ENCODE measurements at places on chromosomes 7 and 10.

DNA sequence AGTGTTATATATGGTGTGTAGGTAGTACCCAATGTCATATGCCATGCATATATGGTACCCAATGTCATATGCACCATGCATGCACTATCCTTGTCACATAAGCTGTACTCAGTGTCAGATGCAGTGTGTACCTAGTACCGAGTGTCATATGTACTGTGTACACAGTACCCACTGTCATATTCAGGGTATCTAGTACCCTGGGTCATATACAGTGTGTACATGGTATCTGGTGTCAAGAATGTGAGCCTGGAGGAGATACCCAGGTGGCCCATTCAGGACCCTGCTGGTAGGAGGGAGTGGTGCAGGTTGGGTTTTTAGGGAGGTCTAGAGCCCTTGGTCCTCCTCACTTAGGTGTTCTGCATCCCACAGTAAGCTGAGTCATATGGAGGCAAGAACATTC lies 1.8 kb downstream of the ZMYND11 start:
- peak; percentile 43 for DNase-seq

DNA sequence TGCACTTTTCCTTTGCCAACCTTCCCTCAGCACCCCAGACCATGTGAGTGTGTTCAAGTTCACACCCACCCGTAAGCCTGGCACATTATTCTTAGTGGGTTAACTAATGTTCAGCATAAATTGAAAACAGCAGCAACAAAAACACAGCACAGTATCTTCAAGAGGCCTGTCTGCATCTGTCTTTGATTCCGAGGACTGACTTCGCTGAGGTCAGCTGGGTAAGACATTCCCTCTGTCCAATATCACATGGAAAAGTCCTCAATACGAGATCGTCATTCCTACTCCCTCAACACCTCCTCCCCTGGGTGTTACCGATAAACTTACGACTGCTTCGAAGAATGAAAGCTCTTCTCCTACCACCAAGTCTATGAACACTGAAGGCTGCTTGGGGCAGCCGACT lies 218.8 kb downstream of the SFMBT2 start:
- DNase-seq, result no peak

DNA sequence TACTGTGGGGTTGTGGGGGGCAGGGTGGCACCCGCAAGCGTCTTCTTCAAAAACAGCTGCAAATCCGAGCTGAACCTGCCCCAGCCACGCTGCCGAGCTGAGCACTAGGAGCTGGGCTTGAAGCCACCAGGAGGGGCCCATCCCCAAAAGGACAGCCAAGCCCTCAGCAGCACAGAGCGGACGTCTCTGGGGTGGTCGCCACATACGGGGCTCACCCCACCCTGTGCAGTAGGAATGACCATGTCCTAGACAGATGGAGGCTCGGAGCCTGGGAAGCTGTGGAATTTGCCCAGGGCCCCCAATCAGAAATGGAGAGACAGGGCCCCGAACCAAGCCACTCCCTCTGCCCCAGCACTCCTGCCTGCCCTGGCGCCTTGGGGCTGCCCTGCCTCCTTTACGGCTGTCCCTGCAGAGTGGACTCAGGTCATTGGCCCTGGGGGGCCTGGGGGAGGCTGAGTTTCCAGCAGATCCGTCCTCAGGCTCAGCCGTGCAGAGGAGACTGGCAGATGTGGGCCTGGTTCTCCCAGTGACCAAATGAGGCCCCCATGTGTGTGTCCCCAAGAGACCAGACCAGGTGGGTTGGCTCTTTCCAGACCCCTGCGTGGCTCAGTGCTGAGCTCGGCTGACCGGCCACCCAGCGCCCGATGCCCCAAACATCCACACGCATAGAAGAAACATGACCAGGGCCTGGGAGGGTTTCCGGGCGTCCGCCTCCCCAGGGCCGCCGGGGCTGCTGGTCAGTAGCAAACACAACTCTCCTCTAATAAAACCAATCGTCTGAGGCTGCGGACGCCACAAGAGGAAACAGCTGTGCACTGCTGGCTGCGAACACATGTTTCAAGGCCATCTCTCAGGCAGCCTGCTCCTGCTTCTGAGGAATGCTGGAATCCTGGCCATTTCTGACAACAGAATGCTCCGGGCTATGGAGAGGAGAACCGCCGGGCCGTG lies 54.9 kb downstream of the PDGFA start:
- no peak for DNase-seq

- DNase-seq, result no peak
Measured at GRCh38 chr7:148982654-148983199, 45.6 kb downstream of the PDIA4 start.

DNA sequence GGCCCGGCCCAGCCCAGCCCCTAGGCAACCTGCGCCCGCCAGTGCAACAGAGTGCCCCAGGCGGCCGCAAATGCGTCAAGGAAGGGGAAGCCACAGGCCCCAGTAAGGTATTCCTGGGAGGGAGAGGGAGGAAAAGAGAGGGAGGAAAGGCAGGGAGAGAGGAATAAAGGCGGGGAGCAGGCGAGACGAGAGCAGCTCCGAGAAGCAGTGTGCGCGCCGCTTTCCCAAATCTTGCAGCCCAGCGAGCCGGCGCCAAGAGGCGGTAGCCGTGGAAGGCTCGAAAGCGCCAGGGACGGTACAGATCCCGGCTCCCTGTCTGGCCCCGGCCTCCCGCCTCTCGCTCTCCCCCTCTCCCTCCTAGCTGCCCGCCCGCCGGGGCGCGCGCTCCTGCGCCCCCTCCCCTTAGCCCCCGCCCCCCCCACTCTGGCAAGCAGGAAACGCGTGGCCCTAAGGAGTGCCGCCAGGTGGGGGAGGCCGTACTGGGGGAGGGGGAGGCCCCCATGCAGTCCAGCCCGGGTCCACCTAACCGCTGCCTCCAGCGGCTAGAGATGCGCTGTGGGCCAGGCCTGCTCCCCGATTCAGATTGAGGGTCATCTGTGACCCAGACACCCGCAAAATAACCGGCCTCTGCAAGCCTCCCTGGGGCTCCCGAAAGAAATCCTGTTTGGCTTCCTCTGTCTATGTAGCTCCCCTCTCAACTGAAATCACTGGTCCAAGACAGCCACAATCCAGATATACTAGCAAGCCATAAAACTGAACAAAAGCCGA lies 4.3 kb downstream of the HOXA10 start:
- DNase-seq, result no peak

DNA sequence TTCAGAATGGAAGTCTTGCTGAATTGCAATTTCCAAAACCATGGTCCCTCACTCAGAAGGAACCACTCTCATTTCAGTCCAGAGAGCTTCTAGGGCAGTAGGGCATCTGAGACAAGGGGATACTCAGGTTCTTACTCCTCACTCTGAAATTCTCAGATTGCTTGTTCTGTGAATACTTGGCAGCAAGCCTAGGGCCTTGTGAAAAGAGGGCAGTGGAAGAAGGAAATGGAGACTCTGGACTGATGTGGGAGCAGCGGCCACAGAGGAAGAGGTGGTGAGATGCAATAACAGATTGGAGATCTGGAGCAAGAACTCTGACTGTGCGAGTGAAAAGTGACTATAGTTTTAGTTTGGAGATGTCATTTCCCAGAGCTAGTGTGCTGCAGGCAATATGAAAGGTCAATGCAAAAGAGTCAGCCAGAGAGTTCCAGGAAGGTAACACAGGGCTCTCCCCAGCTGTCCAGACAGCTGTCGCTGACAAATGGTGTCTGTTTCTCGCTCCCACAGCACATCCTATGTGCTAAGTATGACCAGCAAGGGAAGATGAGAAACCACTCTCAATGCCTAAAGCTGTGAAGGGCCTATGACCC lies 291.6 kb upstream of the KIAA1217 start:
- DNase-seq, result no peak

All from germinal center (tissue), 1 donor.